ENCODE measurements at places on chromosomes 2 and 18. TPM values are rescaled to one million over a fixed set of nuclear protein-coding genes. Genes with fewer than 3 reads are reported as not detected.

Gene TMEM163
- 10.1 TPM for total RNA-seq

DNA sequence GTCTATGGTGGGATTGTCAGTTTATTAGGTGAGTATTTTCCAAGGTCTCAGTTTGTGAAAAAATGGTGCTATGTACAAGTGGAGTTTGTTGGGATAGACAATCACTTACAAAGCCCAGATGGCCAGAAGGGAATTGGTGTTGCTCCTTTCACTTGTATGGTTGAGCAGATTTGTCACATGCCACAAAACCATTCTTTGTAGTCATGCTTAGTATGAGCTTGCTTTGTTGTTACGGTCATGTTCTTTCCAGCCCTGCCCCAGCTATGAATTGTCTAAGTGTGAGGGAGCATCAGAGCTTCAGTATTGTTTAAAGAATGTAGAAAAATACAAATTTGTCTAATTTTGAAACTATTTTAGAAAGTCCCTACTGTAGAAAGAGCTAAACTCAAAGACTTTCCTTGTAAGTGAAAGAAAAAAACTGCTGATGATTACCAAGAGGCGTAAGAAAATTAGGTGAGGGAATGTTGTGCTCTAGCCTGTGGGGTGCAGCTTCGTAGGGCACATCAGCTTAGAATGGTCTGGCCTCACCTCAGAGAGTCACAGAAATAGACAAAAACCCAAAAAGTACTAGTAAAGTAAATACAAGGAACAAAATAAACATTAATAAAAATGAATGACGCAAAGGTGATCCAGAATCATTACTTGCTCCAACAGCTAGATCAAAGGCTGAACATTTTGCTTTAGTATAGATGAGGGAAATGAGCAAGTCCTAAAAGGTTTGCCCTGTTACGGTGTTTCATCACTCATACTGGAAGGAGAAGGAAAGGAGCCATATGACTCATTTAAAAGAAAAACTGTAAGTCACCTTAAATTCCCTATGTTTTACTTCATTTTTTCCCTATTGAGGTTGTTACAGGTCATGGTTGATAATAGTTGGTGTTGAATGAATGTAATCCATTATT is 9.2 kb downstream of the TGIF1 start:
- no peak for DNase-seq

- no peak for DNase-seq
Observed at GRCh38 chr2:189726271-189726670, 36.3 kb downstream of the OSGEPL1 start.

Gene RNF138
- 19.3 TPM for total RNA-seq

DNA sequence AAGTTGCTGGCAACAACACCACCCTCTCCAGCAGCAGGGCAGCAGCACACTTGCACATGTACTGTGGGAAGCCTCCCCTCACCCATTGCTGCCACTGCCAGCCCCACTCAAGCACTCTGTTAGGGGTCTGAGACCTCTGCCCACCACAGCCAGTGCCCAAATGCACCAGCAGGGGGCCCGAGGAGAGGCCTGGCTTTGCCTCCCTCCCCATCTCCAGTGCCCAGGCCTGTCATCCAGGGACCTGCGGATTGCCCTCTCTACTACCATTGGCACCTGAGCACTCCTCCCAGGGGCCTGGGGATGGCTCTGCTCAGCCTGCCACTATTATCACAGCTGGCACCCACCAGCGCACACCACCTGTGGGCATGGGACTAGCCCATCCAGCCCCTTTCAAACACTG is 175.7 kb downstream of the PMAIP1 start:
- DNase-seq, result no peak

Data from ureter (tissue), 1 donor.